ENCODE measurements at places on chromosomes 2 and 18. TPM values are rescaled to one million over a fixed set of nuclear protein-coding genes. Genes with fewer than 3 reads are reported as not detected.

DNA sequence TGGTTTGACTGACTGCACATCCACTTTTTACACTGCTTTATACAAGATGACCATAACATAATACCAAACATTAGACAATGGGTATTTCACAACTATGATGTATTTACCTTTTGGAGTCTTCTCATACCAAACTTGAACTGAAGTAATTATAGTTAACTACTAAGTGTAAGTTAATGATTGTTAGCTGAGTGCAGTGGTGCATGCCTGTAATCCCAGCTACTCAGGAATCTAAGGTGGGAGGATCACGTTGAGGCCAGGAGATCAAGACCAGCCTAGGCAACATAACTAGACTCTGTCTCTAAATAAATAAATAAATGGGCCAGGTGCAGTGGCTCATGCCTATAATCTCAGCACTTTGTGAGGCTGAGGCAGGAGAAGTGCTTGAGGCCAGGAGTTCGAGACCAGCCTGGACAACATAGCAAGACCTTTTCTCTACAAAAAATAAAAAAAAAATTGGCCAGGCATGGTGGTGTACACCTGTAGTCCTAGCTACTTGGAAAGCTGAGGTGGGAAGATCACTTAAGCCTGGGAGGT, 44.9 kb upstream of the ORC2 start:
- no peak for DNase-seq

- DNase-seq, result peak; percentile 8
These were observed 715 bp upstream of the CFAP36 start for GRCh38 chr2:55518841-55519165.

- no peak for DNase-seq
These were observed 179.1 kb upstream of the SH3BP4 start for GRCh38 chr2:234772733-234773060.

DNA sequence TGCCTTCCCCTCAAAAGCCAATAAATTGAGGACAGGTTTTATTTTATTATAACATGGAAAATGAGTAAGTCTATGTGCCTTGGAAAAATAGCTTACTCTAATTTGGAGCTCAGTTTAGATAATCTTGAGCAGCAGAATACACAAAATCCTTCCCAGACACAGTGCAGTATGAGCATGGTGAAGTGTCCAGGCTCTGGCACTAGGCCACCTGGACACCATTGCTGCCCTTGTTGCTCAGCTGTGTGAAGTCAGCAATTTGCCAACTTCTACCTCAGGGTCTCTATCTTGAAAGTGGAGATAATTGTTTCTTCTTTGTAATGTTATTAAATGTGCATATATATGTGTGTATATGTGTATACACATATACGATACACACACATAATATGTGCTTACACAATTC, 104.9 kb upstream of the CAVIN2 start:
- no peak for DNase-seq

- no peak for DNase-seq
These were observed 424.8 kb upstream of the ZEB2 start for GRCh38 chr2:144944546-144945220.

GRCh38 chr2:239608723-239609122, 207.9 kb upstream of the HDAC4 start:
- DNase-seq, result no peak

DNA sequence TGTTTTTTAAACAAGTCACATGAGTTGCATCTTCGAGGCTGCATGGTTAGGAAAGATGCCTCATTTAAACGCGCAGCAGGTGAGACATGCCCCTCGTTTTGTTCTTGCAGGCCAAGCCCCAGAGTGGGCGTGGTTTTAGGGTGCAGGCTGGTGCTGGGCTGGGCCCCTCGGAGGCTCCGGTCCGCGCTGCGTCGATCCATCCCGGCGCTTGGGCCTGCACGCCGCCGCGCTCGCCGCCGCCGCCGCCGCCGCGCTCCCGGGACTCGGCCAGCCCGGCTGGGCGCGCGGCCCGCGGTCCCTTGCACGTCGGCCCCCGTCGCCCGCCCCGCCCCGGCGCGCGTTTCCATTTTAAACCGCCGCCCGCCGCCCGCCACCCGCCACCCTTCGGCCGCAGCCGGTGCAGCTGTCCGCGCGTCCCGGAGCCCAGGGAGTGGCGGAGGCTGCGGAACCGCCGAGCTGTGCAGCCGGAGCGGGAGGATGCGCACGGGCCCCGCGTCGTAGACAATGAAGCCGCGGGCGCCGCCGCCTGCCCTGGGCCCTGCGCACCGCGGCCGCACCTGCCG, 175.5 kb downstream of the AGAP1 start:
- peak; percentile 56 for DNase-seq

DNA sequence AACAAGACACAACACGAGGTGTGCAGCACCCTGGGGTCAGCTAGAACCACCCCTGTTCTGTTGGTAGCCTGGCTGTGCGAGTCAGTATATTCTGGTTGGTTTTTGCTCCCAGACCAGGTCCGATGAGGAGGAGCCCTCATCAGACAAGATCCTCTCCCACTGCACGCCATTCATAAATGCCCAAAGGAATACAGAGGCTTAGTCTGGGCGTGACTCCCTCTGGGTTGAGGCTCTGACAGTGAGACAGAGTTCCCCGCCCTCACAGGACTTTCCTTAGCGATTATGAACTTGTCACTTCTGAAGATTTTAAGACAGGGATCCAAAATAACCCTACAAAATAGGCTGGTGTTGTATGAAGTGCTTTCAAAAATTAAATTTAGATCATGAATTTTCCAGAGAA, 85.5 kb upstream of the MC2R start:
- no peak for DNase-seq

DNA sequence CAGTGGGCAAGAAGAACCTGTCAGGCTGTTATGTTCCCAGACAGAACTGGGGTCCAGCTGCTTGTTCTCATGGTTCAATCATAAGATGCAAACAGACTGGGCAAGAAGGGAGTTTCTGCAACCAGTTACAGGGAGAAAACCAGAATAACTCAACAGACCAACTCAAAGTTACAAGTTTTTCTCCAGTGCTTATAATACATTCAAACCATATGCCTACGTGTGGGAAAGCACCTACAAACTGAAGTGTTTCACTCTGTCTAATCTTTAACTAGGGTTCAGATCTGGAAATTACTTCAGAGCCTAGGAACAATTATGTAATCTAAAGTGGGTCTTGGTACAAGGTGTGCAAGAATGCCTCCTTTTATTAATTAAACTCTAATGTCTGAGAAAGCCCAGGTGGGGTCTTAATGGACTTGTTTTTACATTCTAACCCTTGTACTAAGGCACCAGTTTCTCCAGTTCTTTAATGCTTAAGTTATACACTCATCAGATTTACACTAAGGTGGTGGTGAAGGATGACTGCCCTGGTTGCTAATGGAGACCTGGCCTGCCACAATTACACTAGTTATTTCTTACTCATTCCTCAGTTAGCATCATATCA, 951.9 kb downstream of the TSN start:
- DNase-seq, result no peak

DNA sequence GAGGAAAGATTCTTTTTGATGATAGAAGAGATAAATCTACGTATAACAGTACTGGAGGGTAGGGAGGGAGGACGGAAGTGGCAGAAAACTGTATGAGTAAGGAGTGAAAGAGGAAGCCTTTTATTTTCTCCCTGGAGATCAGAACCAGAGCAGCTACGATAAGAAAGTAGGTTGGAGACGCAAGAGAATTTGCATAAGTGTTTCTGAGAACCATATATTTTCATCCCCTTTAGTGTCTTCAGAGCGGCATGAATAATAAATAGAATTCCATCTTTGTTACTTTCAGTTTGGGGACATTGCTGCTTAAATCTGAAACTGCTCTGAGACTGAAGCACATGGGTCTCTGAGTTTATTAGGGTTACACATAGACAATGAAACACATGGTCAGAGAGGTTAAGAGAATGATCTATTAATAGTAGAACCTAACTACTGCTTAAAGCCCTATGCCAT, 230.2 kb upstream of the TNP1 start:
- DNase-seq, result no peak

GRCh38 chr2:212327171-212327809, 211.3 kb downstream of the ERBB4 start:
- DNase-seq, result no peak

- DNase-seq, result no peak
These were observed 1.1 kb downstream of the SP140L start for GRCh38 chr2:230328155-230328458.

GRCh38 chr2:19480673-19481072, 122.2 kb upstream of the OSR1 start:
- DNase-seq, result no peak

DNA sequence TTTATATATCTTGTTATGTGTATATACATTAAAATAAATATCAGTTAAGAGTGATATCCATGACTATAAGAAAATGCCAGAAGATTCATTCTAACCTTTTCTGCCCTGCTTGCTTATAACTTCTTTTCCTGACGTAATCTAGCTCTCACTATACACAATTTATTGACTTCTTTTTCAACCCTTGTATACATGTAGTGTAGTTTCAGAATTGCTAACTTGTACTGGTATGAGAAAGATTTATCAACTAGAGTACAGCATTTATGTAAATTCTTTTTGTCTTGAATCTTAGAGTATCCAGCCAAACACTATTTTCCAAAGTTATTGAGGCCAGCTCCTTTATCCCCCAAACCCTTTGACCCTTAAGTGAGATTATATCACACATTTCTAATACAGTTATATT, 798.0 kb upstream of the RAB6C start:
- DNase-seq, result no peak

- no peak for DNase-seq
These were observed 189.8 kb downstream of the SNTG2 start for GRCh38 chr2:1140389-1141003.

- no peak for DNase-seq
These were observed 13.2 kb upstream of the AGAP1 start for GRCh38 chr2:235480614-235481013.

DNA sequence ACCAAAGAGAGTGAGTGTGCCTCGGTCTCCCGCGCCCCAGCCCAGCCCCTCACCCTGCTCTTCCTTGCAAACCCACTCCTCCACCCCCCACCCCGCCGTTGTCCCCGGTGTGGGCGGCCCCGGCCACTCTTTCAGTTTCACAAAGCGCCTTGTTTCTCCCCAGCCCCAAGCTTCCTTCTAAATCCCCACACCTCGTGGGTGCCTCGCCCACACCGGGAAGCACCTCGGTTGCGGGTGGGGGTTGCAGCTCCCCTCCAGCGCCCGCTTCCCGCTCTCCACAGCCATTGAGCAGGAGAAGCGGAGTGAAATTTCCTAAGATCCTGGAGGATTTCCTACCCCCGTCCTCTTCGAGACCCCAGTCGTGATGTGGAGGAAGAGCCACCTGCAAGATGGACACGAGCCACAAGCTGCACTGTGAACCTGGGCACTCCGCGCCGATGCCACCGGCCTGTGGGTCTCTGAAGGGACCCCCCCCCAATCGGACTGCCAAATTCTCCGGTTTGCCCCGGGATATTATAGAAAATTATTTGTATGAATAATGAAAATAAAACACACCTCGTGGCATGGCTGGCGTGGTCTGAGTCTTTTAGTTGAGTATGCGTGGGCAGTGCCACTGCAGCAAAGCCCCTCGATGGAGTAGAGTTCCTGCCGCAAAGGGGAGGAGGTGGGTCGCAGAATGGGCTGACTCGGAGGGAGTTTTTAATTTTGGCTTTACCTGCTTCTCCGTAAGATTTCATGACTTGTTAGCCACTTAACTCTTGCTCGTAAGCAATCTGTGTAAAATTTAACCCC, 848 bp downstream of the TMSB10 start:
- no peak for DNase-seq

DNA sequence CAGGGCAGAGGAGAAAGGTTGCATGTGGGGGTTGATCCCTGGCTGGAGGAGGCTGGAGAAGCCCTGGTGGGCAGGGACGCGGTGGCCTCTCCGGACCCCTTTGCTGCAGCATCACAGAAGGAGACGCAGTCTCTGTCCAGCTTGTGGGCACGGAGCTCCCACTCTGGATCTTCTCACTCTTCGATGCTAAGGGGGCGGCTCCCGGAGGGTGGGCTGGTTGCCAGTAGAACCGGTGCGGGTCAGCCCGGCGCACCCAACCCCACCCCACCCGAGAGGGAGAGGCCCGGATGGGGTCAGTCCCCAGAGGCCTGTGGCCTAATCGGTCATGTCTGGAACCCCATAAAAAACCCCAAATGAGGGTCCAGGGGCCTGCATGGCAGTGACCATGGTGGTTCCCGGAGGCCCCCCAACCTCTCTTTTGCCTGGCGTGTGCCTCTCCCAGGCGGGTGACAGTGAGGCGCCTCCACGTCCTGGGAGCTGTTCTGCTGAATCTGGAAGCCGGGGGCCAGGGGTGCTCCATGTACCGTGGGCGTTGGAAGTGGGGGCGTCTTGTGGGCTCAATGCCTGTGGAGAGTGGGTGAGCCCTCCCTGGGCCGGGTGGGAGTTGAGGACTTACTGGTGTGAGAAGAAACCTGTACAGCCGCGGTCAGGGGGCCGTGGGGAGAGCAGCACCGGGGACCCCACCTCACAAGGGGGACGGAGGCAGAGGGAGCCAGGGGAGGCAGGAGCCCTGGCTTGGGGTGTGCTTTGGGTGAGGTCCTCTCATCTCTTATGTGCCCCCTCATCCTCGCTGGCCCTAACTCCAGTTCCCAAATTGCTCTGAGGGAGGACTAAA, 79.6 kb downstream of the RTP5 start:
- no peak for DNase-seq

DNA sequence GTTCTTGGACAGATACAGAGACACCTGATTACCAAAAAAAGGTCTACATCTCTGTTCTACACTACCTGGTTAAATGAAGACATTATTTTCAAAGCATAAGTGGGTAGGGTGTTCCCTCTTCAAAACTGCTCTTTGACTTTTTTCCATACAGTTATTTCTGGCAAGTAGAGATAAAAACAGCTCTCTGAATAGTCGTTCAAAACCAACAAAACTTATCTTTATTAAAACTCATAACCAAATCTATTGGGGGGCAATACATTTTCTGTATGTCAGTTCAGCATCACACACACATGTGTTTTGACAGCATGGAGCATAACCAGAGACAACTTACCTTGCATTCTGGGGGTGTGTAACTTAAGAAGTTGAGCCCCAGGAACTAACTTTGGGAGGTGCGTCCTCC, 149.0 kb upstream of the EPC2 start:
- DNase-seq, result no peak

GRCh38 chr2:126886211-126886915, 12.3 kb upstream of the TEX51 start:
- DNase-seq, result no peak

- peak; percentile 75 for DNase-seq
These were observed 7.4 kb upstream of the FHL2 start for GRCh38 chr2:105406221-105406620.

Gene ABCG8
- total RNA-seq, result under 0.01 TPM

Gene CRYGD
- not detected for total RNA-seq

Gene CTAGE1
- under 0.01 TPM for total RNA-seq

Gene CFAP53
- total RNA-seq, result 0.26 TPM

Gene SUCLG1
- total RNA-seq, result 27.9 TPM

Gene CNRIP1
- not detected for total RNA-seq

Gene ARPC2
- 504 TPM for total RNA-seq

Gene FHOD3
- 8.8 TPM for total RNA-seq

Gene PAX8
- not detected for total RNA-seq

All from bronchial epithelial cell (primary cell).